EH (cell line): ENCODE measurements at places on chromosomes 3 and 15.
A peak's percentile ranks its signal among the peaks of the same experiment; 100 is the strongest.

- DNase-seq = no peak
These were observed 132.7 kb upstream of the AGBL1 start for GRCh38 chr15:85947021-85947420.

GRCh38 chr3:61562721-61563312, 1.4 kb downstream of the PTPRG start:
- DNase-seq = peak; percentile 54

GRCh38 chr3:183074261-183074660, 25.0 kb downstream of the MCCC1 start:
- peak; percentile 66 for DNase-seq

GRCh38 chr3:191484461-191484860, 23.5 kb downstream of the PYDC2 start:
- DNase-seq = no peak

DNA sequence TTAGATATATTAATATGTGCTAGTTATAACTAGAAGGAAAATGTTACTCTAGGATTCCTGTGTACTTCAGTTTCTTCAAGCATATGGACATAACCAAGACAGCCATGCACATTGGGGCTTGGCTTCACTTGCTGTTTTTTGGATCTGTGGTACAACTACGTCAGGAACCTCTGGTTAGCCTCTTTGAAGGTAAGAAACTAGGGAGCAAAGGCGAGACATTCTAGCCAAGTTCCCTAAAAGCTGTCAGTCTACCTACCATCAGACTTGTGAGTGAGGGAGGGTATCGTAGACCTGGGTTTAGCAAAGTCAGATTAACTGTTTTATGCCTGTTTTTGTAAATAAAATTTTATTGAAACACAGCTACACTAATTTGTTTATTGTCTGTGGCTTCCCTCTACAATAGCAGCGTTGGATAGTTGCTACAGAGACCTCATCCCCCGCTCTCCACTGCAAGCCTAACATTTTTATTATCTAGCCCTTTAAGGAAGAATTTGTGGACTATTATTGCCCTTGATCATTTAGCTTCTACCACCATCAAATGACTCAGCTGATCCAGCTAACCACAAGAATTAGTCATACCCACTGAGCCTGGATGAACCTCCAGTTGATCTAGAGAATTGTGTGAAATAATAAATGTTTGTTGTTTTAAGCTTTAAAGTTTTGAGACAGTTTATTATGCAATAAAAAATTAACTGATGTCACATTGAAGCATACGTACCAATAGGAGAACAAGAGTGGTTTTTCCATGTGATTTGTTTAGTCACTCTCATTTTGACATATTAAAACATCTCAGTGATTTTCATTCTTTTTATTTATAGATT, 58.1 kb downstream of the RSRC1 start:
- DNase-seq = peak; percentile 98

DNA sequence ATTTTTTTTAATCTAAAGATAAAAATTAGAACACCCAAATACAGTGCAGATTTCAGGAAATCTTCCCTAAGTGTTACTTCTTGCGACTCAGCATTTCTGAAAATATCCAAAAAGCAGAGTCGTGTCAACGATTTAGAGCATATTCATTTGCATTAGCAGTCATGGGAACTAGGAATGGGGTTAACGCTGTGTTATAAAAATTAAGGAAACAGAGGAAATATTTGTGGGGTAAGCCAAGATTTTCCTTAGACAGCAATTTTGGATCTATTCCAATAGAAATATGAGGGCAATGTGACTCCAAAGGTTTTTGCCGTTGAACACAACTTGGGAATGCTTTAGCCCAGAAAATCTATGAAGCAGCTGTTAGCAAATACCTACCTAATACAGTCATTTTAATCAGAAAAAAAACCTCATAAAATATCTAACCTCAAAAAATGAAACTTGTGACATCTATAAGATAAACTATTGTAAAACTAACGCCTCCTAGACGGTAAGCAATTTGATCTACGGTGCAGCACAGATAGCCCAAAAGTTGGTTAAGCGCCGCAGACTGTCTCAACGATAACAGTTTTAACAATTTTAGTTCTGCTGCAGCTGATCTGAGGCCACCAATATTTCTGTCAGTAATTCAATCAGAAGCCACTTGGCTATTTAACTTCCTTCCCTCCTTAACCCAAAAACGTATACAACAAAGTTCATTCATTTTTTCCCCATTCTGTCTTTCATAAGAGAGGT, 5.8 kb upstream of the ATP11B start:
- peak; percentile 62 for DNase-seq

GRCh38 chr15:99139276-99139675, 34.4 kb downstream of the SYNM start:
- no peak for DNase-seq

- no peak for DNase-seq
These were observed 177.2 kb downstream of the LRRC3B start for GRCh38 chr3:26799679-26800317.

- peak; percentile 93 for DNase-seq
These were observed 4.1 kb downstream of the P3H2 start for GRCh38 chr3:190116551-190117067.

DNA sequence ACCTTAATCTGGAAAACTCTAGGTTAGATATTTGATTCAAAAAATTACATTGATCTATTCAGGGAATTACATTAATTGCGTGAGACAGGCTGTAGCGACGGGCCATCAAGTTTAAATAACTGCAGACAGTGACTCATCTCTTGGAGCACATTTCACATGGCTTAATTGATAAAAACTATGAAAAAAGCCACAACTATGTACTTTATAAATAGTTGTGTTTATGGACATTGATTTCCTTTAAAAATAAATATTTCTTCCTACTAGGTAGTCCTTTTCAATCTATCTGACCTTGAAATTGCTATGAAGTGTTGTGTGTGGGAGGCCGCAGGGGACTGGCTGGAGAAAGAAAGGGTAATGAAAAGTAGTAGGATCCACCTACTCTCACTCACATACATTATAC, 157.8 kb downstream of the IL1RAP start:
- DNase-seq = peak; percentile 72

DNA sequence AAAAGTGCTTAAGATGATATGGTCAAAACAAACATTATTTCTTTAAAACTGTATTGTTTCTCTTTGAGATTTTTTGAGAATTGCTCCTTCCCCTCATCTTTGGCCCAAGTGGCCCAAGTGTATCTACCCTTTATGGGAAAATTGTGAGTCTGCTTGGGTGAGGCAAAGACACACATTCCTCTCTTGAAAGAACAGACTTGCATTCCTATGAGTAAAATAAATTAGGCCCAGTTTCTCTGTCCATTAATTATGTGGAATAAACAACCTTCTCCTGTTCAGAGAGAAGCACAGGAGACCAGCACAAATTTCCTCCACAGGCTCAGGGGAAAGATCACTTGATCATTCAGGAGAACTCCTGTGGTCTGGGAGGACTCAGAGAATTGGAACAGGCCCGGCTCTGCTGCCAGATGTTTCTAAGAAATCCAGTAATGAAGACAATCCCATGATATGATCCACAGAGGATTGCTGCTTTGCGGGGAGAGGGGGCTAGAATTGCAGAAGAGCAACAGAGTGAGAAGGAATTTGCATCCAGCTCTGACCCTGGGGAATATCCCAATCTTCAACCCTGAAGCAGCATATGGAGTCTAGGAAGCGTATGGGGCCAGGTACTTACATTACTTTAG, 53.8 kb upstream of the BOC start:
- DNase-seq = peak; percentile 35

DNA sequence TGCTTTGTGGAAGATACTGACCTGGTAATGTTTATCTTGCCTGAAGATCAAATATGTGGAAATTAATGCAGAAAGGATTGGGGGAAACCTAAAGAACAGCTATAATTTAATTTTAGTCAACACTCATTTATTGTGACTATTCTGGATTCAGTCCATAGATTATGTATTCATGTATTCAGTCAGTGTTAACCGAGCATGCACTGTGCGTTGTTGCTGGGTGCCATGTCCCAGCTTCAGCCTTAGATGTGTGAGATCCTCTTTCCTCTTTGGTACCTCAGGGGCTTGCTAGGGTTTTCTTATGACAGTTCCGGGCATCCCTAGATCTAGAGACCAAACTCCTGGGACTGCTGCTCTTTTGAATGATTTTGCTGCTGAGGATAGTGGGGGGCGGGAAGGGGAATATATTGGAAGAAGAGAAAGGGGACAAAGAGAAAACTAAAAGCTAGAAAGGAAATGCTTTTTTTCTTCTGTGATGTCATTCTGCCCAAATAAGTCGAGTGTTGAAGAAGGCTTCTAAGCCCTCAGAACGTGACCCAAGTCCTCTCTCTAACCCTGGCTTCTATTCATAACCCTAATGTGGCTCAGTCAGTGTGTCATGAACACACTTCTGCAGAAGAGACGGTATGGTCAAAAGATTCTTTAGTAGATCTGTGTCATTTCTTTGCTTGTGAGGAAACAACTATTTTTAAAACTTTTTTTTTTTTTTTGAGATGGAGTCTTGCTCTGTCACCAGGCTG, 33.5 kb downstream of the STARD9 start:
- DNase-seq = no peak

DNA sequence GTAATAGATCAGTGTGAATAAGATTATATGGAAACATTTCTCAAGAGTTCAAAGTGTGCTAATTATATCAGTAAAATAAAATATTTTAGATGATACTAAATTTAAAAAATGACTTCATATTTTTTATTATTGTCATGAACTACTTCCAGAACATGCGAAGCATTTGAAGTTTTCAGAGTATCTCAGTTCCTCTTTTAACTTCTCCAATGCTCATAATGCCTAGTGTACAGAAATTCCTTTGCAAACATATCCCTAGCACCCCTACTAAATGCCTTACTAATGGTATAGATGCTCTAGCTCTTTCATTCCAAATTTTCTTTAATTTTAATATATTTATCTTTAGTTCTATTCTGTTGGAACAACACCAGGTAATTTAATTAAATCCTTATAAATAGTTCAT, 580.4 kb downstream of the CADM2 start:
- no peak for DNase-seq

- peak; percentile 34 for DNase-seq
These were observed 232.7 kb upstream of the ATP10A start for GRCh38 chr15:26095710-26096330.

DNA sequence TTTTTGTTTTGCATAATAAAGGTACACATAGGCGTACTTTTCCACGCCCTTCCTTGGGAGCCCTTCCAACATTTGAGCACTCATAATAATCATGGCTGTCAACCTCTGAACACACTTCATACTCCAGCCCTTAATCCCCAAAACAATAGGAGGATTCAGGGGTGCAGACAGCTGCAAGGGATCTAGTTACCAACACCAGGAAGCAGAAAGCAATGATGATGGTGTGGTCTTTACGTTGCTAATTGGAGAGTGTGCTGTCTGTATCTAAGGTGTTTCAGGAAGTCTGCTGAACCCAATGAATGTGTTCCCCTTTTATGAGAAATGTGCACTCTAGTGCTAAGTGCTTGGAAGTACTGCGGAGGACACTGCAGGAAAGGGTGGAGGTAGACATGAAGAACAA, 60.3 kb upstream of the PDZRN3 start:
- no peak for DNase-seq

DNA sequence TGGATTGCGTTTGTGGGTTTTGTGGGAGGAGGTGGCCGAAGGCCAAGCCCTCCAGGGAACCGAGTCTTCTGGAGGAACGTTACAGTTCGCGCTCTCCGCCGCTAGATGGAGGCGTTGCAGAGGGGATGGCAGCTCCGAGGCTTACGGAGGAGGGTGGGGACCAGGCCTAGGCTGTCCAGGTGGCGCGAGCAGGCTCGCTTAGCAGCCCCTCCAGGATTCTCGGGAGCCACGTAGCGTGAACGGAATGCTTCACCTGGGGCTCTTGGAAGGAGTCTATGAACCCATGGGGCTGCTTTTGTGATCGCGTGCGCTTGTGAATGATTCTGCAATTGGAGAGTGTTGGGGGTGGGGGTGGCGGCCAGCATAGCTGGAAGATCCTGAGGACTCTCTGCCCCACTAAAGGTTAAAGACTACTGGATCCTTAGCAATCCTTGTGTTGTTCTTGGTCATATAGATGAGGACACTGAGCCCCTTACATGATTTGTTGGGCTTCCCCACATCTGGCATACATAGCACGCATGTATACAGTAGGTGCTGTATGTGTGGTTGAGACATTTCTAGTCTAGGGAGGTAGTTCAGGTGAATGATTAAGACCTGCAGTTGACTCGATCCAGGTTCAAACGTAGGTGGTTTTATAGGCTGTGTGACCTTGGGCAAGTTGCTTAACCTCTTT, 25.7 kb downstream of the FAM3D start:
- peak; percentile 77 for DNase-seq

GRCh38 chr3:129213238-129213637, 29.5 kb upstream of the CNBP start:
- no peak for DNase-seq

- DNase-seq = no peak
These were observed 6.5 kb downstream of the DYNC1LI1 start for GRCh38 chr3:32564195-32564594.

GRCh38 chr15:30882849-30883433, 20.8 kb upstream of the FAN1 start:
- no peak for DNase-seq
